ENCODE measurements at places on chromosomes 11 and 22. TPM values are rescaled to one million over a fixed set of nuclear protein-coding genes. Genes with fewer than 3 reads are reported as not detected.

Gene MORC2
- 15.2 TPM for total RNA-seq

Gene THY1
- total RNA-seq = 249 TPM

Gene FOLH1
- 0.78 TPM for total RNA-seq

Gene OR8A1
- not detected for total RNA-seq

All from epithelial cell of alveolus of lung (primary cell).